A549 treated with DMSO at 1 μM for 4 hours (cell line): ENCODE measurements at places on chromosomes 6 and 20. TPM values are rescaled to one million over a fixed set of nuclear protein-coding genes. Genes with fewer than 3 reads are reported as not detected.

CDH4 gene
- total RNA-seq: 6.7 to 10.3 TPM (median 8.4 TPM) in 5 replicates

TGM2 gene
- total RNA-seq: 354 to 502 TPM (median 461 TPM) in 5 replicates

CALHM4 gene
- total RNA-seq: not detected in 5 replicates

GSTA5 gene
- not detected in 5 replicates for total RNA-seq

ATF6B gene
- total RNA-seq: 28.7 to 38.6 TPM (median 35.4 TPM) in 5 replicates

PKHD1 gene
- not detected in 5 replicates for total RNA-seq

IL17A gene
- total RNA-seq: not detected in 5 replicates

COL9A3 gene
- total RNA-seq: 0.30 to 0.65 TPM (median 0.36 TPM) in 5 replicates

BHLHE23 gene
- not detected in 5 replicates for total RNA-seq
